ENCODE measurements at places on chromosomes 2 and 18. TPM values are rescaled to one million over a fixed set of nuclear protein-coding genes. Genes with fewer than 3 reads are reported as not detected.
A peak's percentile ranks its signal among the peaks of the same experiment; 100 is the strongest.

DNA sequence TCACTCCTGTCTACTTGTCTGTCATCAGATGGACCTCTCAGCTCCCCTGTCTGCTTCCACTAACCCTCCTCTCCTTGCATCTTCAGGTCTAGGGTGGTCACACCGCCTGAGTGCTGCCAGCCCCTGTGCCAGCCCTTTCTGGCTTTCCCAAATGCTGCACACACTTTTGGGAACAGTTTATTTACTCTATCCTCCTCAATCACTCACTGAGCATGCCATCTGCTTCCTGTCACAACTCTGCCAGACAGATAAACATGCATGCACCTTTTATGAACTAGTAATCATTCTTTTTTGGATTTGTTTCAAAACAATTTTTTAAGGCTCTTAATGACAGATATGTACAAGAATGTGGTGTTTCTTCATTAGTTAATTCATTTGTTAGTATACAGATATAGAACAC lies 56.3 kb upstream of the CCDC195 start:
- H3K27ac ChIP-seq: no peak overlapping the region
- no peak for DNase-seq
- no peaks in the 10 kb centered on the region for H3K4me1 ChIP-seq
- peaks cover 37% of the 10 kb centered on the region for H3K36me3 ChIP-seq
- no peaks in the 10 kb centered on the region for H3K27me3 ChIP-seq
- no peak overlapping the region for H3K4me3 ChIP-seq

DNA sequence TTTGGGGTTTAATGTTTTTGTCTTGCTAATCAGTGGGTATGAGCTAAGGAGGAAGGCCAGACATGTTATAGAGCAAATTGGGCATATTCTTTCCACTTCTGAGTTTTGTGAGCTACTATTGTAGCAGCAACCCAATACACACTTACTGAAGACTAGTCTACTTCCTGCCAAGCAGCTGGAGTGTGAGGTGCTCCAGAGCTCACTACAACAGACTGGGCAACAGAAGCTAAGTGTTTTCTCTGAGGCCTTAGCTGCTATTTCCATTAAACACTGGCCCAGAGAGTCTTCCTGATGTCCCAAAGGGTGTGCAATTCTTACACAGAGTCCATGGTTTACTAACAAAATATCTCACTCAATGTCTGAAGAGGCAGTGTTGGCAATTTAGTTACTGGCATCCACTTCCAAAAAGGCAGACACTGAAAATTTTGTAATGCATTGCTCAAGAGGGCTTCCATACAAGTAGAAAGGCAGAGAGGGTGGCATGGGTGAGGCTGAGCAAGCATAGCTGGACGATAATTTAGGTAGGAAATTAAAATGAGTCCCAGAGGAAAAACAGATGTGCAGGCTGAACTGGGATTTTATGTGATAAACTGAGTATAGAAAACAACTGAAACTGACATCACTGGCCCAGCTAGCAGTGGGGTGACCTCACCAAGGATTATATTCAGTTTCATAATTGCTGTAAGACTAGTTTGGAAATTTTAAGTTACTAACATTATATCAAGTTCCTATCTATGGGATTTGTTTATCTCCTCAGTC lies 68.6 kb downstream of the ZC3H6 start:
- H3K4me3 ChIP-seq: no peak overlapping the region
- H3K27ac ChIP-seq: no peak overlapping the region
- no peaks in the 10 kb centered on the region for H3K27me3 ChIP-seq
- DNase-seq: peak; percentile 20
- H3K36me3 ChIP-seq: no peaks in the 10 kb centered on the region

- no peaks in the 10 kb centered on the region for H3K36me3 ChIP-seq
- DNase-seq: peak; percentile 42
- no peaks in the 10 kb centered on the region for H3K27me3 ChIP-seq
- no peak overlapping the region for H3K4me3 ChIP-seq
- no peaks in the 10 kb centered on the region for H3K4me1 ChIP-seq
Measured at GRCh38 chr2:165645930-165646831, 147.9 kb downstream of the GALNT3 start.

DNA sequence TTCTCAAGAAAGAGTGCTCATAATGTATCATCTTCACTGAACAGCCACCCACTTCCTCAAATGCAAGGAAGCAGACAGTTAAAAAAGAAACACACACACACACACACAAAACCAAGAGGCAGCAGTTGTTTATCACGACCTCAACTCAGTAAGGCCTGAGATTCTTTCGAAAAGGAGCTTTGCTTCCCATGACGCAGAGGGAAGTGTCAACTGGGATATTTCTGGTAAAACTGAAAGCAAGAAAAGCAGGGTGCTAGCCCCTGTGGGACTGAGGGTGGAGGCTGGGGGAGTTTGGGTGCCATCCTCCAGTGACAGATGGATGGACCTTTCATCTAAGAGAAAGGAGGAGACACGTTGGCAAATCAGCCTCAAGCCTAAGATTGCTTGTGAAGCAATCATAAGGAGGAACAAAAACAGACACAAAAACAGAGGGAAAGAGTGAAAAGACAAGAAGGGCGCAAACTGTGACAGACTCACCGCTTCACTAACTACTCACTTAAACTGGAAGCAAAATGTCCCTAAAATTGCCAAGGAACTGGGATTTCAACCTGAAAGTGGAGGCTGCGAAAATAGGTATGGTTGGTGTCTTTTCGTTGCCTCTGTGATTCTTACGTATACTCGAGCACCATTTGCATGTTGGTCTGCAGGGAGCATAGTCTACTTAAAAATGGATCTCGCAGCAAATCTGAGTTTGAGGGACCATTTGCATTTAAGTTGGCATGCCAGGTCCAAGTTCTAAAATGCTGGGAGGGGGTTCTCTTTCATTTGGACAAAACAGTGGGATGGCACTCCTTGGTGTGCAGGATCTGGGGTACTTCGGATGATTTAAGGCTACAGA lies at the start of gene ARHGAP25:
Gene ARHGAP25, plus strand, starts transcription at position 124 of the 838 bp plus-strand sequence. Its CDS starts 389 bp downstream, at position 513.
- no peaks in the 10 kb centered on the region for H3K36me3 ChIP-seq
- no peak within 1 kb of the TSS for H3K27ac ChIP-seq
- no peaks in the 10 kb centered on the region for H3K4me1 ChIP-seq
- H3K4me3 ChIP-seq: no peak within 1 kb of the TSS
- no peak for DNase-seq

GRCh38 chr2:119257198-119257597 lies 33.6 kb downstream of the STEAP3 start:
- no peak for DNase-seq
- no peak overlapping the region for H3K4me3 ChIP-seq
- H3K36me3 ChIP-seq: no peaks in the 10 kb centered on the region
- H3K4me1 ChIP-seq: peaks cover 61% of the 10 kb centered on the region
- no peaks in the 10 kb centered on the region for H3K27me3 ChIP-seq

HOXD4 gene
- total RNA-seq: 7.8 TPM

TUBB8B gene
- not detected for total RNA-seq
